ENCODE measurements at places on chromosomes 6 and 20.

DNA sequence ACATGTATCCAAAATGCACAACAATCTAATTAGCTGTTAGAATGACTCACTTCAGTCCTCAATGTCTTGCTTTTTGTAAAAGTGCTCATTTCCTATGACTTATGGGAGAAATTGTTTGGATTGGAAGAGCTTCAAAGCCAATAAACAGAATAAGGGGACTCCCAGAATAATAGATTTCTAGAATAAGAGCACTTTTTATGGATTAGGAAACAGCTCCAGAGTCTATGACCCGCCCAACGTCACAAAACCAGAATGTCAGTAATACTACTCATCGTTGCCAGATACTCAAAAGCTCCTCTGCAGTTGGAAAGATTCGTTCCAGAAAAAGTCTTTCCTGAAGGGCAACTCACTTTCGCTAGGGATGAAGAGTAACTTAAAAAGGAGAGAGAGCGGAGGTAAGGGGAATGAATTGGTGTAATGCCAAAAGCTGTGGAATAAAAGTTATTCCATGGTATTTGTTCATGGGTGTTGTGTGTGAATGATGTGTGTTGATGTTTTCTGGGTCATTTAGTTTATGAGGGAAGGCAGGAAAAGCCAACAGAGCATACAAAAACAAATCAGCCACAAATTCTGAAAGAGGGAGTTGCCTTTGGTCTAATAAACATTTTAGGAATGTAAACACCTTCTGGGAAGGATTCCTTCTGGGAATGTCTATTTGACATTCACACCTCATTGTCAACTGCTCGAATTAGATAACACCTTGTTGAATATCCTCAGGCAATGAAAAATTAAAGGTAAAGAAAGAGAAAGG lies 64.6 kb downstream of the SYNE1 start:
- DNase-seq = no peak

DNA sequence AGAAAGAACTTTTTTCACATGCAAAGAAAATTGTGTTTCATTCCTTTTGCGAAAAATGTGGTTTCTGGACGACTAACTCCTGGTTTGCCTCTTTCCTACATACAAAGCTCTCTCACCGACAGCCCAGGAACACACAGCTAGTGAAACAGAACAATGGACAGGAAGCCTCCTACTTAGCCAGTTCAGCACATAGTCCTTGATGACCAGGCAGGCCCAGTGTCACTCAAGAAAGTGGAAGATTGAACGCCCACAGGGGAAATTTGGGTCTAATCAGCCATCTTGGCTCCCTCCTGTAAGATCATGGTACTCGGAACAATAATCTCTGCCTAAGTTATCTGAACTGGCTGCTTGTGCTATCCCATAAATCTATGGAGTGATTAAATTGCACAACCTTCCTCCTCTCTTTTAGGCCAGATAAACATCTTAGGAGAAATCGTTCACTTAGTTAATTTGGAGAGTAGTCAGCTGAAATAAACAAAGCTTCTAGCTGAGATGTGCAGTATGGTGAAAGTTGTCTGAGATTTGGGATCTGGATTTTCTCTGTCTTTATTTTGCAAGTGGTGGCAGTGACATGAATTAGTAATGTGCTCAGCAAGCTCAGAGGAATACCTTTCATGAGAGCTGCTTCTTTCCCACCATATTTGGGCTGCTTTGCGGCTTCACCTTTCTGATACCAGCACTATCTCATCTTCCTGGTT lies 147.0 kb downstream of the MTFR2 start:
- DNase-seq = no peak

DNA sequence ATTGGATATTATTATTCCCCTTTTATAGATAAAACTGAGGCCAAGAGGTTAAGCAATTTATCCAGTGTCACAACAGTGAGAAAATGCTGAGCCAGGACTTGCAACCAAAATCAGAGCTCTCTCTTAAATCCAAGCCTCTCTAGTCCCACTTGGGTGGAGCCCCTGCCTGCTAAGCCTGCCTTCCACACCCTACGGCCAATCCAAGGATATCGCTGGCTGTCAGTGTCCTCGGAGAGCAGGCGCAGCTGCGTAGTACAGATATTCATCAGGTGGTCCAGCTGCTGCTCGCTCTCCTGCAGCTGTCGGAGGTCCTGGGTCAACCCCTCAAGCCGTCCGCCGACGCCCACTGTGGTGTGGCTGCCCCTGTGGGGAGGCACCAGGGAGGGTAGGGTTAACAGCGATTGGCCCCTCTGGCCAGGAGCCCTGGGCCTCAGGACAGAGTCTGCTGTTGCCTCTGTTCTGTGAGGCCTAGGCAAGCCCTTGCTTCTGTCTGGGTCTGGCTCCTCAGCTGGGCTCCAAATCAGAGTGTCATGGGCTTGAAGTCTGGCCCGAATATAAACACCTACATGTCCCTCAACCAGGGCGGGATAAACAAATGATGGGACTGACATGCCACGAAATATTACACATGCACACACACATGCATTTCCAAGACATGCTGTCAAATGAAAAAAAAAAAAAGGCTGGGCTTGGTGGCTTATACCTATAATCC lies 3.9 kb upstream of the NECAB3 start:
- DNase-seq = no peak

DNA sequence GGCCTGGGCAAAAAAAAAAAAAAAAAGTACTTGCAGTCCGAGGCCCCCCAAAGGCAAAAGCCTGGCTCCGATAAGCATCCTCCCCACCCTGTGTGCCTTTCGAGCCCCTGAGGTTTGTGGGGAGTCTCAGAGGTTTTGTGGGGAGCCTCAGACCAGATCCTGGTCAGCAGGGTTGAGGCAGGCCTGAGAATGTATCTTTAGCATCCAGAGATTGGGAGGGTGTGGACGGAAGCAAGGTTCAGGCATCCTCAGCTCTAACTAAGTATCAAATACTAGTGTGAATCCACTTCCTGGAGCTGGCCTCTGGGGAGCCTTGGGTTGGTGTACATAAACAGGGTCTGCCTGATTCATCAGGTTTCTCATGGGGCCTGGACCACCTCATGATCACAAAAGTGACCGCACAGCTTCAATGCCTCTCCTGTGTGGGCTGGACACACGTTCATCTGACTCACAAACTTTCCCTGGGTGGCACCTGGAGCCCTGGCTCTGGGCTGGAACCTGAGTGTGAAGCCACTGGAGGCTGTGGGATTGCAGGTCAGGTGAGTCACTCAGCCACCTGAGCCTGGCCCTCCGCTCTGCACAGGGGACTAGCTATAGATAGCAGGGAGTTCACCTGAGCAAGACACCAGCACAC lies 24.4 kb downstream of the PCMTD2 start:
- DNase-seq = no peak

DNA sequence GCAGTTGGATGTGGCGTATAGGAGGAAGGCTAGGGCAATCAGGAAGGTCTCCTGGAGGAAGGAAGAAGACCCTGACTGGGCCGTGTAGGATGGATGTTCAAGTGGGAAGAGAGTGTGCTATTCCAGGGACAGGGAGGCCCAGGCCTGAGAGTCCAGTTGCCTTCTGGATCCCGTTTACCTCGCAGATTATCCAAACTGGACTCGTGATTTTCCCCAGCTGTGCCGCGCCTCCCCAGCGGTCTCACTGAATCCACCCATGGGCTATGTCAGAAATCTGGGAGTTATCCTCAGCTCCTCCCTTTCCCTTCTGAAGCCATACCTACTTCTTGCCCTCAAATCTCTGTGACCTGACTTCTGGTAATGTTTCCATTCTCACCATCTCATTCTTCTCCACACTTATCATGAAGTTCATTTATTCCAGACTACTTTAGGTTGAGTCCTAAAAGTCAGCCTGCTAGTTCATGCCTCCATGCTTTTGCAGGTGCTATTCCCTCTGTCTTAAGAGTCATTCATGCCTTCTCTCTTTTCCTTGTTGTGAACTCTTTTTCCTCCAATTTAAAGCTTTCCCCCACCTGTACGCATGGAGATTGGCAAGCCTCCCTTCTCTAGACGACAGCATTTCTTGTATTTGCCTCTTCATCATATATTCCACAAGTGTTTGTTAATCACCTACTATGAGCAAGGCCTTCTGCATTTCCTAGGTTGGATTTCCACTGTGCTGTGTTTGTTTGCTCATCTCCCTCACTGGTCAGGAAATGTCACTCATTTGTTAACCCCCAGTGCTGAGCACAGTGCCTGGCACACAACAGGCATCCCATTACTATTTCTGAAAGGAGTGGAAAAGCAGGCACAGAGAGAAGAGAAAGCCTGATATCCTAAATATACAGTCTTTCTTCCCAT lies 2.7 kb downstream of the SDCBP2 start:
- DNase-seq = no peak

- no peak for DNase-seq
Measured at GRCh38 chr6:154593122-154593521, 82.6 kb upstream of the CNKSR3 start.

DNA sequence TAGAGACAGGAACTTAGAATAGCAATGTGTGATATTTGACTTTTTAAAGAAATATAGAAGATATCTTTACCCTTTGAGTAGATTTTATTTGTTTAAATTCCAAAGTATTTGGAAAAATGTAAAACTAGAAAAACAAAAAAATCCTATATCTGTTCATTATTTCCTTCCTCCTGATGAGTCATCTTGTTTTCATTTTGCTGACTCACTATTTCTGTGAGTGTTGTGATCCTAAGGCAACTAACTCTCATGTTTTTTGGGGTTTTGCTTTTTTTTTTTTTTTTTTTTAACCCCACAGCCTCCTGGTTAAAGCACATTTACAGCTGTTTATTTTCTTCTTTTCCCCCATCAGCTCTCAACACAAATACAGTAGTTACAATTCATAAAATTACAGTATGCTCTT lies 37.8 kb upstream of the THEMIS start:
- no peak for DNase-seq

GRCh38 chr20:38034961-38035360 lies 1.4 kb downstream of the RPRD1B start:
- no peak for DNase-seq

- DNase-seq = no peak
Measured at GRCh38 chr20:54560357-54560756, 85.0 kb downstream of the DOK5 start.

DNA sequence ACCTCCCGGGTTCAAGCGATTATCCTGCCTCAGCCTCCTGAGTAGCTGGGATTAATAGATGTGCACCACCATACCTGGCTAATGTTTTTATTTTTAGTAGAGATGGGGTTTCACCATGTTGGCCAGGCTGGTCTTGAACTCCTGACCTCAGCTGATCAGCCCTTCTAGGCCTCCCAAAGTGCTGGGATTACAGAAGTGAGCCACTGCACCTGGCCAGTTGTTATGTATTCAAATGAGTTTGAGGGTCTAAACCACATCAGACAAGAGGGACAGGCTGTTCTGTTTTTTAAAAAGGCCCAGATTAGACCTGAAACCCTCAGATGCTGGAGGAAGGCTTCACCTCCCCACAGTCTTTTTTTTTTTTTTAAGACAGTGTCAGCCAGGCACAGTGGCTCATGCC lies 4.1 kb upstream of the SPAG4 start:
- DNase-seq = no peak

GRCh38 chr6:75052491-75052890 lies 153.4 kb downstream of the COL12A1 start:
- no peak for DNase-seq

DNA sequence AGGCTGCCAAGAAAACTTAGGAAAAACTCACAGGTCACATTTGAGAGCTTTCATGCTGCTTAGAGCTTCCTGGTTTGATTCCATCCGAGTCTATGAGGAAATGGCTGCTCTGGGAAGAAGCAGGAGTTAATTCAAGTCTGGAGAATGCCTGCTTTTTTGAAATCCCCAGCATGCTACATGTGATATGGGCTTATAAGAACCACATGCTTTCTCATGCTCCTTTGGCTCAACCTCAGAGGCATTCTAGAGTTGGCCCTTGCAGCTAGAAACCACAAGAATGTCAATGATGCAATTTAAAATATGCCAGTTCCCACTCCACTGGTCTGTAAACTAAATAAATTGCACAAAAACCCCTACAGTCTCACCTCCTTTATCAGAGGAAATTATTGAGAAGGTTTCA lies 142.9 kb upstream of the OLIG3 start:
- no peak for DNase-seq

GRCh38 chr20:50208085-50208491 lies 17.5 kb downstream of the CEBPB start:
- DNase-seq = no peak

- DNase-seq = no peak
Measured at GRCh38 chr20:11989018-11989771, 71.5 kb downstream of the BTBD3 start.

GRCh38 chr6:40444811-40445210 lies 142.4 kb downstream of the LRFN2 start:
- no peak for DNase-seq

DNA sequence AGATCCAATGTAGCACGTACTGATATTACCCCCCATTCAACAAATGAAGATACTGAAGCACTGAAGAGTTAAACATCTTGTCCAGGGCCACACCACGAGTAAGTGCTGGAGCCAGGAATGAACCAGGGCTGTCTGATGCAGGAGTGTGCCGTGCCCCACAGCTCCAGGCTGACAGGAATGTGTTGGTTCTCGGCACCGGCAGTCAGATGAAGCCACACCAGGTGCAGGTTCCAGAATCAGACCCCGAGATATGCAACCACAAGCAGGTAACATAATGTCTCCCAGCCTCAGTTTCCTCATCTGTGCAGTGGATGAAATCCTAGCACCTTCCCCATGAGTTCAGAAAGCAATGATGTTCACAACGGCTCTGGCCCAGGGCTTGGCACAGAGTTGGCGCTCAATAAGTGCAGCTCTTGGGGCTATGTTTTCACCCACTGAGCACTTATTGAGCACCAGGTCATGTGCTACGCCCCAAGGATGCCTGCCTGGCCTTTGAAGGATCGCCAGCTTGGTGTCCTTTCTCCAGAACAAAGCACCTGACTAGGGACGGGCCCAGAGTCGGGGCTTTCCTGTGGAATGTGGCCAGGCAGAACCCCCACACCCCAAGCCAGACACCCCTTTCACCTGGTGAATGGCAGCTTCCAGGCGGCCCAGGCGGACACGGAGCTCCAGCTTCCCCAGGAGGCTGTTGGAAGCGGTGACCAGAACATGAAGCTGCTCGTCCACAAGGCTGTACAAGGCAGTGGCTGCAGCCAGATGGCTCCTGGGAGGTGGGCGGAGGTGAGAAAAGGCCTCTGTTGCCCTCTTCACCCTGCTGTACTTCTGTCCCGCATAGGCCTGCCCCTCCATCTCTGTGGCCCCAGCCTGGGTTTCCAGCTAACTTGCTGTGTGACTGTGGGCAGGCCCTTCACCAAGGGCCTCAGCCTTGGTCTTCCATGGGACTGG lies 41.3 kb downstream of the KIAA1755 start:
- DNase-seq = no peak

DNA sequence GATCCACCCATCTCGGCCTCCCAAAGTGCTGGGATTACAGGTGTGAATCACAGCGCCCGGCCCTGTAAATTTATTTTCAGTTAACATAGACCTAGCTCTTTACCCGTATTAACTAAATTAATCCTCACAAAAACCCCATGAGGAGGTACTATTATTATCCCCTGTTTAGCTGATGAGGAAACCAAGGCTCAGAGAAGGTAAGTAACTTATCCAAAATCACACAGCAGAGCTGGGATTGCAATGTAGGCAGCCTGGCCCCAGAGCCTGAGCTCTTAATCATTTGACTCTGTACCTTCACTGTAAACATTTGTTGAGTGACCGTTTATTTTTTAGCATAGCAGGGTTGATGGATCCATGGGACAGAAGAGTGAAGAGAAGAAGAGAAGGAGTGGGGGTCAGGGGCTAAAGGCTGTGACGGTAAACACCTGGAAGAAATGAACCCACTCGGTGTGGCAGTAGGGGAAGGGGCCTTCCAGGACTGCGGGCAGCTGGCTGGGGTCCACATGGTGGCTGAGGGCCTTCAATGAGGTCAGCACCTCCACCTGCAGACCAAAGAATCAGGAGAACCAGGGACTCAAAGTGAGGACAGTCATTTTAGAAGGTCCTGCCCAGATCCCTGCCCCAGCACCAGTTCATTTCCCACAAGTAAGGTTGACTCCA lies 35.2 kb downstream of the KIAA1755 start:
- no peak for DNase-seq

All from GM19239 (cell line).